ENCODE measurements at places on chromosomes 7 and 10.

GRCh38 chr7:70318511-70318910 lies 720.2 kb downstream of the AUTS2 start:
- DNase-seq = no peak

GRCh38 chr7:117951691-117952280 lies 78.5 kb upstream of the CTTNBP2 start:
- no peak for DNase-seq

GRCh38 chr7:101363734-101364374 lies 1.2 kb downstream of the COL26A1 start:
- peak; percentile 50 for DNase-seq

GRCh38 chr10:97736403-97736901 lies 476 bp upstream of the ZFYVE27 start:
- DNase-seq = no peak

DNA sequence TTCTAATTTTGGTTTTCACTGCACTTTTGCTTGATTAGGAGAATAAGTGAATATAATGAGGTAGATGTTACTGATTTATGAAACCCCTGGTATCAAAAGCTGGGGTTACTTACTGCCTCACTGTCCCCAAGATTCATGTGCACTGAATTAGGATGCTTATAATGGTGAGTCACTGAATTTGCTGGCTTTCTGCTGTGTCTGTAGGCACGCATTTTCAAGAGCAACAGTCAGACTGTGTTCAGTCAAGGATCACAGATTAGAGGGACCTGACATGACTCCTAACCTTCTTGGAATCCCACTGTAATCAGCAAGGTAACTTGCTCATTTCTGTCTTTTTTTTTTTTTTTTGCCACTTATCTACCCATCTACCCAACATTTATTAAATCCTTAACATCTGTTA lies 59.7 kb downstream of the GPR85 start:
- no peak for DNase-seq

DNA sequence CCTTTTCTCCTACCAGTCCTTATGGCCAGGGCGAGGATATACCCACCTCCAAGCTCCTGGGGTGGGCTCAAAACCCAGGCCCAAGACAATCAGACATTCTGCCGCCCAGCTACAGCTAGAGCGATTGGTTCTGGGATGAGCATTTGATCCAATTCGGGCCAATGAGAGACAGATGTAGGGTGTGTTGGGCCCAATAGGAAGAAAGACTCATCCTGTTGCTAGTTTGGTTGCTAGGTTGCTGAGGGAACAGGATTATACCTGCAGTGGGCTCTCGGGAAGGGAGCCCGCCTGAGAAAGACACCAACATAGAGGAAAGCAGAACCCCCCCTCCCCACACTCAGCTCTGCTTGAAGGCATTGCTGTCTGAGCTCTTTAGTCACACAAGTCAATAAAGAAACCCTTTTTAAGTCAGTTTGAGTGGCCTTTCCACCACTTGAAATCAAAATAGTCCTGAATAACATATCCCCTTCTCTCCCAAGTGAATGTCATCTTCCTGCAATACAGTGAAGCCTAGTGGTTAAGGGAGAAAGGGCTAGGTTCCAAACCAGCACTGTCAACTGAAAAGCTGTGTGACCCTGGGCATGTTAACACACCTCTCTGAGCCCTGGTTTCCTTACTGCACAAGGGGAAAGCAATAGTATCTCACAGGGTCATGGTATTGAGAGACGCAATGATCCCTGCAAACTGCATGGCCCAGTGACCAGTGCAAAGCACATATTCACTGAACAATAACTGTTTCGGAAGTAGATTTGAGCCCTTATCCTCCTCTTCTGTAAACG lies 21.8 kb downstream of the ITPRIP start:
- no peak for DNase-seq

- no peak for DNase-seq
Measured at GRCh38 chr7:100829150-100829716, 1.9 kb upstream of the EPHB4 start.

- DNase-seq = no peak
Measured at GRCh38 chr7:150620617-150621371, 11.4 kb downstream of the GIMAP6 start.

DNA sequence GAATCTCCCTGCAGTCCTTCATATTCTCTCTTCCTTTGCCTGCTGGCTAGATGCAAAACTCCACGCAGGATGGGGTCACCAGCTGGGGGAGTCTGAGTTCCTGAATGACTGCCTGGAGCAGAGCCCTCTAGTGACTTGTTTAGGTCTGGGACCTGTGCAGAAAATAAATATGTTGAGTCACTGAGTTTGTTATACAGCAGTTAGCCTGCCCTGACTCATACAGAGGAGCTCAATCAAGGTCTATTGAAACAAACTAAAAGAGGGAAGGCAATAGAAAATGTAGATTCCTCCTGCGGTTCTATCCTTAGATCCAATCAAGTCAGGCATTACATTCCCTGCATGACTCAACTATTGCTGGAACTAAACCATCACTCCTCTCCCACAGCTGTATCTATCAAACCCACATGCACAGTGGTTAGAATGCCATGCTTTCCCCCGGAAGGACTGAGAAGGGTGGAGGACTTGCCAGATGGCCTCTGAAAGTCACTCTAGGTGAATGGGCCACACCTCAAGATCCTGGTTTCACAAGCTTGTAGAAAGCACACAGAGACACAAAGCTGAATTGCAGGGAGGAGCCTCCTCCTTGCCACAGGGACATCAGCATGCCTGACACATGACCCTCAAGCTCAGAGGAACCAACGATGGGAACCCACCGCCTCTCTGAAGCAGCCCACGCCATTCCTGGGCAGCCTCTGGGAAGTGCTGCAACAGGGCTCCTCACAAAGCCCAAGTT lies 73.9 kb downstream of the SH3PXD2A start:
- DNase-seq = no peak

- DNase-seq = no peak
Measured at GRCh38 chr7:98653601-98654310, 36.7 kb downstream of the NPTX2 start.

- DNase-seq = no peak
Measured at GRCh38 chr10:116024271-116024878, 248.6 kb downstream of the GFRA1 start.

DNA sequence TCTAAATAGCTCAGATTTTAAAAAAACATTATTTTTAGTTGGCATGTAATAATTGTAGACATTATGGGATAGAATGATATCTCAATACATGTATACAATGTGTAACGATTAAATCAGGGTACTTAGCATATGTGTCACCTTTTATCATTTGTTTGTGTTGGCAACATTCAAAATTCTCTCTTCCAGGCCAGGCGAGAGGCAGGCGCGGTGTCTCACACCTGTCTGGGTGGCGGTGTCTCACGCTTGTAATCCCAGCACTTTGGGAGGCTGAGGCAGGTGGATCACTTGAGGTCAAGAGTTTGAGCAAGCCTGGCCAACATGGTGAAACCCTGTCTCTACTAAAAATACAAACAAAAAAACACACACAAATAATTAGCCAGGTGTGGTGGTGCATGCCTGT lies 151.7 kb downstream of the RTKN2 start:
- DNase-seq = no peak

DNA sequence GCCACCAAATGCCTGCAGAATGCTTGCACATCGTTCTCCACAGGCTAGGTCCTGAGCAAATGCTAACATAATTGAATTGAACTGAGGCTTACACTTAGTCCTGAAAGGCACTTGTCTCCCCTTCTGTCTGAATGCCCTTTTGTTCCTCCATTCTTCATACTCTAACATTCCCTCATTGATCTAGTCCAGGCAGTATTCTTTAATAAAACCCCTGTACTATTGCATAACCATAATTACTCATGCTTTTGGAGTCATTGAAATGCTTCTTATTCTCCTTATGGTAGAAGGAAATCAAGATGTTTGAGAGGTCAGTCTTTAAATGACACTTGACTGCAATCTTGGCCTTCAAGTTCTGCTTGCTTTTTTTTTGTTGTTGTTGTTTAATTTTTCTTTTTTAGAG lies 7.1 kb downstream of the PI4K2A start:
- DNase-seq = no peak

DNA sequence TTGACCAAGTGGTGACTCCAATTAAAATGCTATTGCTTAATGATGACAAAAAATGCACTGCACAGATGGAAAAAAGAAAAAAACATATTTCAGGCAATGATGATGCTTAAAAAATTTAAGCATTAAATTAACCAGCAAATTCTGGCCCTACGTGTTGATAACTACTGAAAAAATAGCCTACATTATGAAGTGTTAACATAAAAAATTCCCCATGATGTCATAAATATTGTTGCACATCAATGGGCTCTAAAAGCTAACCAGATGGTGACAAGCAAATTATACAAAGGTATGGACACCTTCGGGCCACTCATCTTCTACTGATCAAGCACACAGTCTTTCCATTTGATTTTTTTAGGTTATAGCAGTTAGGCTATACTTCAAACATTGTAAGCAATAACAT lies 267.4 kb downstream of the PARD3 start:
- no peak for DNase-seq

DNA sequence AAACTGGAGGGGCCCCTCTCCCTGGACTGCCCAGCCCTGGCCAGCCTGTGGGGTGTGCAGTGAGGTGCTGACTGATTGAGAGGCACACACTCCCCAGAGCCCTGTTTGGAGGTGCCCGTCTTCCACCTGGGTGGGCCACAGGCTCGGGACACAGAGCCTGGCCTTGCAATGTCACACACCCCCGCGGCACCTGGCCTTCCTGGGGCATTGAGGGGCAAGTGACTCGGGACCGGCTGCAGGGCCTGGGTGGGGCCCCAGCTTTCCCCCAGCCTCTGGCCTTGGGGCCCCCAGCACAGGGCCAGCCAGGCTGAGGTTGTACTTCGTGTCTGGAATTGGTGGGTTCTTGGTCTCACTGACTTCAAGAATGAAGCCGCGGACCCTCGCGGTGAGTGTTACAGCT lies 13.9 kb upstream of the NKX6-2 start:
- no peak for DNase-seq

GRCh38 chr7:11474902-11475585 lies 357.0 kb downstream of the THSD7A start:
- no peak for DNase-seq

DNA sequence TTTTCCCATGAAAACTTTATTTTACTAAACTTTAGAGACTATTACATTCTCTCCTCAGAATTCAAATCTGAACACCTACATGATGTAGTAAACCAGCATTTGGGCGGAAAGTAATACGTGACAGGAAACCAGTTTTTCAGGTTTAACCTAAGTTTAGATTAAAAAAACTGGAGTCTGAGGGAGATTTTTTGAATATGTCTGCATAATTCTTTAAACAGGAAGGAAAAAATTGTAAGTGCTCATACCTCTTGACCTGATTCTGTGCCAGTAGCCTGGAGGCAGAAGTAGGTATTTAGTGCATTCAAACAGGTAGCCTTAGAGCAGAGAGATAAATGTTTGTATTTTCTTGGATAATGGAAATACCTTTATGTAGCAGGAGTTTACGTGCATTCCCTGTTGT lies 224.3 kb downstream of the MDFIC start:
- no peak for DNase-seq

DNA sequence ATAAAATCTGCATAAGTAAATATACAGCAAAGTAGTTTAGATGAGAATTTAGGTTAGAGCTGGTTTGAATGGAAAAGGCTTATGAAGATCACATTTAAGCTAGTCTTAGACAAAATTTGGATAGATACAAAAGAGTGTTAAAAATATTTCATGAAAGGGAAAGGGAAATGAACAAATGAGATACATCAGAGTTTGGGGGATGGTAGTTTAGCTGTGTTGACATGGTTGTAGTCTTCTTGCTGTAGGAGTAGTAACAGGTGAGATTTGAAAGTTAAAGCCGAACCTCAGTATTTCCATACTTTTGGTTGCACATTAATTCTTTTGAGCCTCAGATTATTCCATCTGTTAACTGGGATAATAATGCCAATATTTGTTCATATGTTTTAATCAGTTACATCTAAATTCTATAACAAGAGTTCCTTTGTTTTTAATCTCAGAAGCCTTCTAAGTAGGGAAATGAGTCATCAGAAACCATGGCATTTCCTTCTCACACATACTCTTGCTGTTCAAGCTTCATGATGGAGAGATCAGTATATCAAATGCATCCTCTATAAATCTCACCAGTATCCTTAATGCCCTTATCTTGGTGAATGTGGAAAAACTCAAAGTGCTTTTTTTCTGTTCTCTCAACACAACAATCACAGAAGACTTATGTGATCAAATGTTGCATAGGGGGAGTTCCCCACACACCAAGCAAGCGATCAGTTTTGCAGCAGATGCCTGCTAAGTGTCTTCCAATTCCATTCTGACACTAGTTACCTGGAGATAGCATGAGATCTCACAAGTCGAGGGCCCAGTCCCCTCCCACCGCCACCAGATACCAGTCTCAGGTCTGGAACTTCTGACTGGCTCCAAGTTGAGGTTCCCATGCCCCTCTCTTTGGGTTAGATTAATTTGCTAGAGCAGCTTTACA lies 84.7 kb downstream of the MAPK8 start:
- no peak for DNase-seq
